NCI-H1105 (cell line): ENCODE measurements at places on chromosomes 6 and 20.

GRCh38 chr6:75205776-75206575, at the start of gene COL12A1:
Gene COL12A1, minus strand, starts transcription at chr6:75206053. Its CDS starts 3,261 bp downstream, at chr6:75202792.
- peak; percentile 44 for DNase-seq

DNA sequence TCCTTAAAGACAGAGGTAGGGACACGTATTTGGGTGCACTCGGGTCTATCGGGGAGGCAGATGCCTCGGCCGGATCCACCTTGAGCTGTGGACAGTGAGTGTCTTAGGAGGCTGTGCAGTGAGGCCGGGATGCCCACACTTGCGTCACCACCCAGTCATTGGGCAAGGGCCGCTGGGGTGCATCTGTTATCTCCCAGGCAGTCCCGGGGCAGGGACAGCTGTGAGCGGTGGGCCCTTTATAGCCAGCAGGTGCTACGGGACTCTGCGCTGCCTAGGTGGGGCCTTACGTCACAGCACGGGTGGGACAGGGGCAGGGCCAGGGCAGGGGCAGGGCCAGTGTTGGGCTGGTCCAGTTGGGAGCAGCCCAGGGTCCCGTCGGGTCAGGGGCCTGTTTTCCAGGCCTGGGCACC, 689 bp upstream of the COL20A1 start:
- DNase-seq: no peak

DNA sequence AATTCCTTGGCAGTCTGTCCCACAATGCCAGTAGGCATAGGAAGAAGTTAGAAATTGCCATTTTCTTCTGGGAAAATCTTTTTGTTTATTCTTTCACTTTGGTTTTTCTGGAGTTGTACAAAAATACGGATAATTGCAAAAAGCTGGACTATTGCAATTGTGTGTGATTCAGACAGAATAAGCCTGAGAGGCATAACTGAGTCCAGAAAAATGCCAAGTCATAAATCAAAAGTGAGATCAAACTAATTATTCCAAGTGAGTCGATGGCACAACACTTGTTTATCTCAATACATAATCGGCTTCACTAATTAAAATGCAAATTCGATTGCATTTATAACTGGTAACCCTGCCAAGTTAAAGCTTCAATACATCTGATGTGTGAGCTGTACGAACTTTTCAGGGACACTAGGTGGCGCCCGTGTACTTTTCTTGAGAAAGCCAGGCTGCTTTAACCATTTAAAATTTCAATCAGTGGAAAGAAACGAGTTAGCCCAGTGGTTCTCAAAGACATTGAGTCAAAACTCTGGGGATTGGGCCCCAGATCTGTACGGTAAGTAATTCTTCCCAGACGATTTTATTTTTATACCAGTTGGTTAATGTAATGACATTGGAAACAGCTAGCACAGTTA, 102.6 kb downstream of the LAMP5 start:
- peak; percentile 60 for DNase-seq

- peak; percentile 93 for DNase-seq
Observed at GRCh38 chr20:50369225-50370035, 140.8 kb upstream of the PTPN1 start.

GRCh38 chr6:105774247-105774646, 311.9 kb upstream of the PRDM1 start:
- DNase-seq: no peak

GRCh38 chr6:53673162-53673727, 7.7 kb upstream of the KLHL31 start:
- no peak for DNase-seq

DNA sequence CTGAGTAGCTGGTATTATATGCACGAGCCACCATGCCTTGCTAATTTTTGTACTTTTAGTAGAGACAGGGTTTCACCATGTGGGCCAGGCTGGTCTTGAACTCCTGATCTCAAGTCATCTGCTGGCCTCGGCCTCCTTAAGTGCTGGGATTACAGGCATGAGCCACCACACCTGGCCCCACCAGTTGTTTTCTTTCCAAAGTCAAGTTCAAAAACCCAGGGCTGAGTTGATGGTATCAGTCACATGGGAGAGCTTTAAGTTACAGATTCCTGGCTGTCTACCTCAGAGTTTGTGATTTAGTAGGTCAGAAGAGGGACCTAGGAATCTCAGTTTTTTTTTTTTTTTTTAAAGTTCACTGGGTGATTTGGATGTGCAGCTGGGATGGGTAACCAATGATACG, 107.7 kb downstream of the SCP2D1 start:
- DNase-seq: no peak

- DNase-seq: no peak
Observed at GRCh38 chr20:57680934-57681914, 28.6 kb downstream of the PMEPA1 start.
